BJ (cell line): ENCODE measurements at places on chromosomes 3 and 15.

DNA sequence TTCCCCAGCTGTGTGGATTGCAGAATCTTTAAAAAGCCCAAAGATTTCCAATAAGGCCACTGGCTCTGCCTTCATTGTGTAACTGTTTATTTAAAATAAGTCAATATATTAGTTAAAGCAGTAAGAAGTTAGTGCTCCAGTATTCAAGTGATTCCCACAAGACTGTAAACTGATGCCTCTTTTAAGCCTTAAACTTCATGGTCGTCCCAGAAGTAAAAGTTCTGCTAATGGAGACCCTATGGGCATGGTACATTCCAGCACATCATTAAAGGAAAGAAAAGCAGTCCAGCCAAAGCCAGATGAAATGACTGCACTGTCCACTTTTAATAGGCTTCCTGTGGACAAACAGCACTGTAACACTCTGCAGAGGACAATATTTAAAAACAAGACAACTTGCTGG, 512.6 kb downstream of the MECOM start:
- no peak for DNase-seq

- no peak for DNase-seq
Observed at GRCh38 chr3:31356941-31357340, 175.8 kb upstream of the STT3B start.

DNA sequence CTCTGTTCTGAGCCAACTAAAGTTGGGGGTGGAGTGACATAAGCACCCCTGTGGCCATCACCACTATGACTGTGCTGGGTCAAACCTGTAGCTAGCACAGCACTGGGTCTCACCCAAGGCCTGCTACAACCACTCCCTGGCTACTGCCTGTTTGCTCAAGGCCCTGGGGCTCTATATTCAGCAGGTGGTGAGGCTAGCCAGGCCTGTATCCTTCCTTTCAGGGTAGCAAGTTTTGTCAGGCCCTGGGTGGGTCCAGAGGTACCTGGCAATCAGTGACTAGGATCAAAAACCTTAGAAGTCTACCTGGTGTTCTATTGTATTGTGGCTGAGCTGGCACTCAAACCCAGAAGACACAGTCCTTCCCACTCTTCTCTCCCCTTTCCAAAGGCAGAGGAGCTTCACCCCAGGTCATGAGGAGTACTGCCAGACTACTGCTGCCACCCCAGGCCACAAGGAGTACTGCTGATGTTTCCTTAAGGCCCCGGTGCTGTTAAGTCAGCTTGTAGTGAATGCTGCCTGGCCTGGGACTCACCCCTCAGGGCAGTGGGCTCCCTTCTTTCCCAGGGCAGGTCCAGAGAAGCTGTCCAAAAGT, 170.8 kb downstream of the IGSF11 start:
- no peak for DNase-seq

GRCh38 chr3:107881509-107881908, 209.3 kb downstream of the CD47 start:
- no peak for DNase-seq

- no peak for DNase-seq
Observed at GRCh38 chr15:65082303-65082953, 5.9 kb downstream of the KBTBD13 start.

GRCh38 chr3:111326144-111326995, 215.6 kb upstream of the CD96 start:
- DNase-seq = peak; percentile 83

- no peak for DNase-seq
Observed at GRCh38 chr15:45106002-45106790, 7.8 kb downstream of the DUOX2 start.

DNA sequence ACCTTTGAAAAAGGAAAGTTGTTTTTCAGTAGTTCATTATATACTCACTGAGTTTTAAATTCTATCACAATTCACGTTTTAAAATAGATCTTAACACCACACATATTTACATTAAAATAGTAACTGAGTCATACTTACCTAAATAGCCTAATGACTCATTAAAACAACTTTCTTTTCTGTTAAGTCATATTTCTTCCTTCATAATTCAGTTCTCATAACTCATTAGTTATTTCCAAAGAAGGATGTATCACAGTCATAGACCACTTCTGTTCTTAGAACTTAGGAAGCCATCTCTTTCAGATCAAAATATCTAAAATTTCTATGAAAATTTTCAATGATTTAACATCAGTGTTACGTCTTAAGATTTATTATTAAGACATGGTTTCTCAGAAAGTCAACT, 885.9 kb downstream of the FHIT start:
- DNase-seq = no peak

- DNase-seq = no peak
Observed at GRCh38 chr3:195755391-195755790, 34.6 kb downstream of the MUC20 start.

GRCh38 chr15:52379395-52380106, 83.9 kb upstream of the MYO5C start:
- no peak for DNase-seq

DNA sequence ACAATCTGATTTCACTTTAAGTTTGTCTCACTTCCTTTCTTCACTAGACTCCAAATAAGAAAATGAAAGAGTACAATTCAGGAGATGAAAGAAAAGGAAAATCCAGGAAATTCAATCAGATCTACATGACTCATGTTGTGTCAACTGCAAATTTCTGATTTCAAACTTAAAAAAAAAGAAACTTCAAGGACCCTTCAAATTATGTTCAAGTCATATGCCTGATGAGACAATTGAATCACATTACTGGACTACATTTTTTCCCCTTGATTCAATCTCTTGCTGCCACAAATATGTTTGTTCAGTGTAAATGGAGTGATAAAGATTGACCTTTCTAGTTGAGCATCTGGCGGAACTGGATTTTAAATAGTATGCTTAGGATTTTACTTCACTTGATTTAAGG, 37.4 kb downstream of the FRMD5 start:
- DNase-seq = peak; percentile 78

DNA sequence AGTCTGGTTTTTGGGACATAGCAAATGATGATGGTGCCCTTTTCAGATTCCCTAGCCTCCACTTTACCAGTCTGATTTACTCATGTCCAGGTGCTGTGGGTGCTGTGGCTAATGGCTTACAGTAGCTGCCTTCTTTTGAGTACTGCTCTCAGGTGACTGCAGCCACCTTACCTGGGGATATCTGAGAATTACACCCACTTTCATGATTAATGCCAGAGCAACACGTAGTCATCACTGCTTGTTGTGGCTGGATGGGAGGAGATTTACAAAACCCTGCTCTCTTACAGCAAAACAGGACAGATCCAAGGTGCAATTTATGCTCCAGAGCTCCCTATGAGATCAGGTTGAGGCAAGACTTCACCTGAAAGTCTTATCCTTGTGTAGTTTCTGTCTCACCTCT, 150.6 kb downstream of the PDCD6IP start:
- DNase-seq = no peak

DNA sequence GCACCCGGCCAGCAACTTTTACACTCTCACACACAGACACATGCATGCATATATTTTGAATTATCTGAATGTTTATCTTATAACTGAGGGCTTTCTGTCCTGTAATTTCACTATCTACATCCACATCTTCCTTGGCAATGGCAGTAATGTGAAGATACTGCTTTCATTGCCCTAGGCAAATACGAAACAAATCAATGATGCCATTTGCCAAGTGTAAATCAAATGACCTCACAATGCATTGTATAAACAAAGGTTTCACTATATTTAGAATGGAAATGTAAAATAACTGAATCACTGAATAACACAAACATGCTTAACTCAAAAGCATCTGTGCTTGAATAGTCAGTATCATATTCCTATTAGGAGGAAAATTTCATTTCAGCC, 455.6 kb downstream of the TBL1XR1 start:
- no peak for DNase-seq
